ENCODE measurements at places on chromosomes 11 and 22. TPM values are rescaled to one million over a fixed set of nuclear protein-coding genes. Genes with fewer than 3 reads are reported as not detected.
A peak's percentile ranks its signal among the peaks of the same experiment; 100 is the strongest.

Gene OR8G1
- not detected for total RNA-seq

- no peak for DNase-seq
Observed at GRCh38 chr11:134557571-134558257, 145.7 kb upstream of the B3GAT1 start.

Gene PAMR1
- total RNA-seq = 2.4 TPM

DNA sequence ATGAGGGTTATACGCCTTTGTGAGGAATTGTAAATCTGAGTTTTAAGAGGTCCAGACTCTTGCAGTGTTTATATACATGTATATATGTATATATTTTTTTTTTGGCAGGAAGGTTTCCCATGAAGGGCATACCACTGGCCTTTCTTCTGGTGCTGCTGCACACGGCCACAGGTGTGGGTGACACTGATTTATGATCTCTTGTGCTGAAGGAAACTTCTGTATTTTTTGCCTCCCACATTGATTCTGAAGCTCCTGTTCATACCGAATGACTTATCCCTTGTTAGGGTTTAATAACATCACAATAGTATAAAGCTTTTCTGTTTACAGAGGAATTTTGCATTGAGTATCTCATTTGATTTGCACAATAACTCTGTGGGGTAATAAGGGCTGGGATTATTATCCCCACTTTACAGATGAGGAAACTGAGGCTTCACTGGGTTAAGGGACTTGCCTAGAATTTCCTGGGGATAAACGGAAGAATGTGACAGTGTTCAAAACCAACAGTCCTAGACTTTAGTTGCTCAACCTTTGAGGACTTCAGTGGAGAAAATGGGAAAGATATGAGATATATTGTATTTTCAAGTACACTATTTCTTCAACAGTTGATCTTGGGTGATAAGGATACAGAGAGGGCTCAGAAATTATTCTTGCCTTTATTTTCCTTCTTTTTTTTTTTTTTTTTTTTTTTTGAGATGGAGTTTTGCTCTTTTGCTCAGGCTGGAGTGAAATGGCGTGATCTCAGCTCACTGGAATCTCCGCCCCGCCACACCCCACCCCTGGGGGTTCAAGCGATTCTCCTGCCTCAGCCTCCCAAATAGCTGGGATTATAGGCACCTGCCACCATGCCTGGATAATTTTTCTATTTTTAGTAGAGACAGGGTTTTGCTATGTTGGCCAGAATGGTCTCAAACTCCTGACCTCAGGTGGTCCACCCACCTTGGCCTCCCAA is 70.1 kb downstream of the MICAL2 start:
- DNase-seq = no peak

DNA sequence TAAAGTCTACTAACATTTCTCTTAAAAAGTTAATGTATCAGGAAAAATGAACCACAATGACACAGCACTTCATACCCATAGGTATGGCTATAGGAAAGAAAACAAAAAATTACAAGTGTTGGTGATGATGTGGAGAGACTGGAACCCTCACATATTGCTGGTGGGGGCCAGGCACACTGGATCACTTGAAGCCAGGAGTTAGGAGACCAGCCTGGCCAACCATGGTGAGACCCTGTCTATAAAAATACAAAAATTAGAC is 26.7 kb downstream of the TCF20 start:
- no peak for DNase-seq

Gene PIM3
- 9.2 TPM for total RNA-seq

DNA sequence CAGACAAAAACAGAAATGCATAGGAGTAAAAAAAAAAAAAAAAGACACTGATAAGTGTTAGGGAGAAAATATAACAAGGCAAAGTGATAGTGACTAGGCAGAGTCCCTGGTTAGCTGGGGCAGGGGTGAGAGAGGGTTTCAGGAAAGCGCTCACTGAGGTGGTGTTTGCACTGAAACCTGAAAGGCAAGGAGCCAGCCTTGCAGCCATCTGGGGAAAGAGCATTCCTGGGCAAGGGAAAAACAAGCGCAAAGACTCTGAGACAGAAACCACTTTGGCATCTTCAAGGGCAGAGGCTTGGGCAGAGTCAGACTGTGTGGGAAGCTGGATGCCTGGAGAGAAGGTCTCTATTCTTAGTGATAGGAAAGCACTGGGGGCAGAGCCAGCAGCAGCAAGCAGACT is 14.5 kb downstream of the CLMP start:
- DNase-seq = no peak

DNA sequence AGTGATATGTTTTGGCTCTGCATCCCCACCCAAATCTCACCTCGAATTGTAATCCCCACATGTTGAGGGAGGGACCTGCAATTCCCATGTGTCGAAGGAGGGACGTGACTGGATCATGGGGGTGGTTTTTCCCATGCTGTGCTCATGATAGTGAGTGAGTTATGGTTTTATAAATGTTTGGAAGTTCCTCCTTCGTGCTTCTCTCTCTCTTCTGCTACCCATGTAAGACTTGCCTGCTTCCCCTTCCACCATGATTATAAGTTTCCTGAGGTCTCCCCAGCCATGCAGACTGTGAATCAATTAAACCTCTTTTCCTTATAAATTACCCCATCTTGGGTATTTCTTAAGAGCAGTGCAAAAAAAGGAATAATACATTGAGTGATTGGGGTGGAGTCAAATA is 7.3 kb upstream of the CEP295 start:
- no peak for DNase-seq

DNA sequence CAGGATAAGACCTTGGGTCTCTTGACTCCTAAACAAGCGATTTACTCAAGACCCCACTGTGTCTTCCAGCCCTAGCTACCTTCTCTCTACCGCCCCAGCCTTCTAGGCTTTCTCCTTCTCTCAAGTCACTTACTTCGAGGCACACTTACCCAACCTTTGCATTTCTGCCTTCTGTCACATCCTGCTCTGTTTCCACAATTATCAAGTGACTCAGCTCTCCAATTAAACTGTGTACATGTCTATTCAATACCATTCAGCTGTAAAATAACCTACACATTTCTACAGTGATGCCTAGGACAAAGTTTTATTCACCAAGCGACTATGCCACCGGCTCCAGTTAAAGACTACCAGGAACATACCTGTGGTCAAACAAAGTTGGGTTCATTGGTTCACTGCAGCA is 69.0 kb downstream of the LARGE1 start:
- DNase-seq = no peak

Gene TTC28
- 53.2 TPM for total RNA-seq

DNA sequence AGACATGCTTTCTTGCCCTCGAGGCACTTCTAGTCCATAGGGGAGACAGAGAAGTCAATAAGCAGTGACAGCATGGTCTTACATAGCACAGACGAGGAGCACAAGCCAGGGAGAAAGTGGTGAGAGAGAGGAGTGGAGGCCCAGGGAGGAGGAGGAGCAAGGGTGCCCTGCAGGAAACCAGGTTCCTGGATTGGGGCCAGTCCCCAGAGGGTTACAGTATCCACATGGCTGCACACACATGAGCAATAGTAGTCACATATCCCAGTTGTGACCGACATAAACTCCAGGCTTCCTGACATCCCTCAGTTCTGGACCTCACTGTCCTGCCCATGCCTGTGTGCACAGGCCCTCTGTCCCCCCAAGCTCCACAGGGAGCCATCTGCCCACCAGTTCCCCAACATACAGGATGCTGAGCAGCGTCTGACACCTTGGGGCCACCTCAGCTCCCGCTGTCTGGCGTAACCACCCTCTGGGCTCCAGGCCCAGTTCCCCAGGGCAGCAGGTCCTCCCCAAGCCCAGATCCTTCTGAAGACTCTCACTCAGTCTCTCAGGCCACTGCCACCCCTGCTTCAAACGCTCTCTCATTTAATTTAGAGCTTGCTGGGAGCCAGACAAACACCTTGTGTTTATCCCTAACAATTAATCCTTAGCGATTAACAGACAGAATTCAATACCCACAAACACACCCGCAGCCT is 53.7 kb downstream of the DSCAML1 start:
- DNase-seq = no peak

DNA sequence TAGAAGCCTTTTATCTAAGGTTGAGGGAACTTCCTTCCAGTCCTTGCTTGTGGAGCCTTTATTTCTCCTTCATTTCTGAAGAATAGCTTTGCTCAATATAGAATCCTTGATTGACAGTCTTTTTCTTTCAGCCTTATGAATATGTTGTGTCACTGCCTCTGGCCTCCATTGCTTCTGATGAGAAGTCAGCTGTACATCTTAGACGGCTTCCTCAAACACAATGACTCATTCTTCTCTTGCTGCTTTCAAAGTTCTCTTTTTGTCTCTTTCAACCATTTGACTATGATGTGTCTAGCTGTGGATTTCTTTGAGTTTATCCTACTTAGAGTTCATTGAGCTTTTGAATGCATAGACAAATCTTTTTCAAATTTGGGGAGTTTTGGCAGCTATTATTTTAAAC is 893.2 kb downstream of the BRD1 start:
- DNase-seq = no peak

DNA sequence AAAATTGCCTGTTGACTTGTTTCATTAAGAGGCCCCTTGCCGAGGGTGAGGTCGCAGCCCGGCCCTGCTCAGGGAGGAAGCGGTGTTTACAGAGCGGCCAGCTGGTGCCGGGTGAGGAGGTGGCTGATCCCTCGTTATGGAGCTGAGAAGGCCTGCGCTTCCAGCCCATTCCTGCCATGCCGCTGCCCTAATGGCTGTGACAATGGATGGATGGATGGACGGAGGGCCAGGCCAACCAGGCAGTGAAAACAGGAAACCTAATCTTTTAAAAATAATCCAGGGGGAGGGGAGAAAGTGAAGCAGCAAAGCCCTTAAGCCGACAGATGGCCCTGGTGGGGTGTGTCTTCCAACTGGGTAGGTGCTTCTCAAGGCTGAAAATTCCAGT is 38.5 kb downstream of the BCR start:
- peak; percentile 60 for DNase-seq

Gene LRRC32
- total RNA-seq = 3.6 TPM

Gene CALCA
- 3.1 TPM for total RNA-seq

- DNase-seq = no peak
Observed at GRCh38 chr22:30297991-30298701, 8.8 kb upstream of the CASTOR1 start.

DNA sequence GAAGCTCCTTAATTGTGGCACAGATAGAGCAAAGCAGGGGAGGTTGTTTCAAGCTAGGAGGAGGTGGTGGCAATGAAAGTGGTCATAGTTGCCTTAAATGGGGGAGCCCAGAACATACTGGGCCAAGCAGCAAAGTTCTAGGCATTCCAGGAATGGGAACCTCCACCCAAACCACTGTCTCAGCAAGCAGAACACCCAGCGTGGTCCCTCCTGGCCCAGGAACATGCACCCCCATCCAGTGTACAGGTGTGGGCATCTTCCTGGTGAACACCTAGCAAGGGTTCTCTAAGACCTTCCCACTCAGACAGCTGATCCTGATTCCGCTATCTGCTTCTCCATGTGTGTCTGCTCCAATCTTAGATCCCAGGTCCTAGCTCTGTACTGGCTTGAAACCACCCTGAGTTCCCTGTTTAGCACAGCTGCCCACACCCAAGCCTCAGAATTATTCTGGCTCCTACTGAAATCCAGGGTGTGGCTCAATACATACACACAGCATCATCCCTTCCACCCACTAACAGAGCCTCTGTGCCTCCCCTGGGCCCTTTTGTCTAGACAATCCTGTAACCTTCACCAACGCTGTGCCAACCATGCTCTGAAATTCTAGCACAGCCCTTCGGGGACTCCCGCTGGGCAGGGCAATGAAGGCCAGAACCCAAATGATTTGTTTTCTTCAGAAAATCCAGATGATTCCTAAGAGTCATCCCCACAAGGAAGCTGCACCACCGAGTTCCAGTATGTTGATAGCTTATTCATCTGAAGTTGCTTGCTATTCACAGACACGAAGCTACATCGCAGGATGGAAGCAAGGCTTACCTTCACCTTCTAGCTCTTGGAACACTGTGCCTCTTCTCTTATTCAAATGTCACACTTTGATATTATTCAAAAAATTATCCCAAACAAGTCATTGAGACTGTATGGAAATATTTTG is 76.6 kb downstream of the ABTB2 start:
- DNase-seq = no peak

Gene SAA4
- not detected for total RNA-seq

Gene FAM227A
- 14.7 TPM for total RNA-seq

Gene P4HA3
- total RNA-seq = 0.45 TPM

Measured in cerebellum (tissue), 4 donors.